SW 1271 (cell line): ENCODE measurements at places on chromosomes 3 and 15.

GRCh38 chr3:117409701-117410459, 700.3 kb downstream of the TUSC7 start:
- DNase-seq, result no peak

GRCh38 chr3:78647726-78648125, 1120.1 kb downstream of the ROBO1 start:
- no peak for DNase-seq

DNA sequence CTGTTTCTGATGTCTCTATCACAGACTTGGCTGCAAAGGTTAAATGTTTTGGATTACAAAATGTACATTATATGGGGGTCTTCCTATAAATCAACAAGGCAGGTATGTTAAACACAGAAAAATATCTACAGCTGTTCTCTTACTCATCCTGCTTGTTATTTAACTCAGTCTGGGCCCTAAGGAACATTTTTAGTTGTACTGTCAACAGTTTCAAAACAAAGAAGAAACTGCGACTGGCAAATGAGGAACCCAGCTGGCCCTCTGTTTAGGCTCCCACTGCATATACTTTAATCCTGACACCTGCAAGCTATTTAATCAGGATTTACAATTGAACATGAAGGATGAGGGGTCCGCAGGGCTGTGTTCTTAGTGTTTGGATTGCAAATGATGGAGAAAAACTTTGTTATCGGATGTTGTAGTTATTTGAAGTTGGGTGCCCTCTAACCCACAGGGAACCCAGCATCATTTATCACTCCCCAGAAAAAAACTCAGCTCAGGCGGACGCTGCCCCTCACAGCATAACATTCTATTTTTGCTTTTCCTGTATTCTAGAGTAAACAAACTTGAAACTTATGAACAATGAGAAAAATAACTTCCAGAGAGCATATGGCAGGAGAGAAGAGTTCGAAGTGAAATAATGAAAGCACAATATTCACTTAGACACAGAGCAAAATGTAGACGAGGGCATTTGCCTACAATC, 91.2 kb downstream of the POLR2M start:
- no peak for DNase-seq

GRCh38 chr3:127304121-127304744, 16.4 kb upstream of the PRR20G start:
- peak; percentile 68 for DNase-seq

DNA sequence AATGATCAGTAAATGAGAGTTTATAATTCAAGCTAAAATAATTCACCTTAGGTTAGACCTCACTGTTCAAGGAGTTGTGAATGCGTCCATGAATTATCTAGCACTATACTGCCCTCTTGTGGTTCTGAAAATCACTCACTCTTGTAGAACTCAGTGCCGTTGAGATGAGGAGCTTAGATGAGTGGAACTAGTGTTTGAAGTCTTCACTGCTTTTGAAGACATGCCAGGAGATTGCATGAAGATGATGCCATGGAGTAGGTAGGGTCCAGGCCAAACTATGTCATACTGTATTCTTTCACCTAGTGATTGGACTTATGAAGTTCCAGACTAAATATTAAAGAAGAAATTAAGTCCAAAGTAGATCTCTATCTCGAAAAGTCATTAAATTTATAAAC, 28.8 kb downstream of the LYSMD4 start:
- DNase-seq, result peak; percentile 38

DNA sequence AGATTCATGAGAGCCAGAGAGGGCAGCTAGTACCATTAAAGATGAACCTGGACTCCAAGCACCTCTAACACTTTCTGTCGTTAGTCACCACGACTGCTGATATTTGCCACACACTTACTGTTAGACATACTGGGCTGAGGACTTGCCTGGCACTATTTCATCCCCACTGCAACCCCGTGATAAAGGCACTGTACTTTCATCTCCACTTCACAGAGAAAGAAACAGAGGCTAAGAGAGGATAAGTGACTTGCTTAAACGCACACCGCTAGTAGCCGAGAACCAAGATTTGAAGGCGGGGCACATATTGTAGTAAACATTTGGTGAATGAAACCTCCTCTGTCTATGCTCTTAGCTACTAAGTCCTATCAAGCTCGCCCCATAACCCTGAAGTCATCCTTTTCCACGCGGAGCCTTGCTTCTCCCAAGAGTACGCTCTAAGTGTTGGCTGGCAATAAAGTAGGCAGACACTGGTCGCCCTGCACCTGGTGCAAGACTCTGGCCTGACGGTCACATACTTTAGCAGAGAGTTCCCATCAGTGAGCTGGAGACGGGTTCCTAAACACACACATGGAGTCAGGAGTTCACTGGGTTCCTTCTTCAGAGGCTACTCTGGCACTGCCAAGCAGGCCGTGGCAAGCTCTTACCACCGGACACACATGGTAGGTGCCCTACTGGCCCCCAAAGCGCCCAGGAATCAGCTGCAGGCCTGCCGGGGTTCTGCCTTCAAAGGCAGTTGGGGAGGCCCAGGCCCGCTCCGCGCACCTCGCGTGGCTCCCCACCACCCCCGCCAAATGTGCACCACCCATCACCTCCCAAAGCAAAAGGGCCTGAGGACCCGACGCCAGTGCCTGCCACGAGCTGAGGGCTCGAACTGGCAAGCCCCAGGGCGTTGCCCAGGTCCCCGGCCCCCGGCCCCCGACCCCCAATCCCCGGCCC, 951 bp downstream of the POMGNT2 start:
- no peak for DNase-seq

DNA sequence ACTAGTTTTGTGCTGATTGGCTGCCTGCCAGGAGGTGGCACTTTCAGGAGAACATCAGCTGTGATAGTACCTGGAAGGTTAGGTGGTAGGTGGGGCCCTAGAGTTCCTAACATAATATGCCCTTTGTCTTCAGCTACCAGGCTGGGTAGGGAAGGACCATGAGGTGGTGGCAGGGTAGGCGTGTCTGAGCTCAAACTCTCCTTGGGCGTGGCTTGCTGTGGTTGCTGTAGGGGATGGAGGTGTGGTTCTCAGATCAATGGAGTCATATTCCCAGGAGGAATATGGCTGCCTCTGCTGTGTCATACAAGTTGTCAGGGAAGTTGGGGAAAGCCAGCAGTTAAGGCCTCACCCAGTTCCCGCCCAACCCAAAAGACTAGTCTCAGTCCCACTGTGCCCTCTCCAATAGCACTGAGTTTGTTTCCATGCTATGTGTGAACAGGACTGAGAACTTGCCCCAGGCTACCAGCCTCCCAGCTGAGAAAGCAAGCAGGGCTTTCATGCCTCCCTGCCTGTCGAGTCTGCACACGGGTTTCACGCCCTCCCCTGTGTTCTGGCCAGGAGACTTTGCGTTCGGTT, 107.7 kb downstream of the CHCHD4 start:
- DNase-seq, result no peak

DNA sequence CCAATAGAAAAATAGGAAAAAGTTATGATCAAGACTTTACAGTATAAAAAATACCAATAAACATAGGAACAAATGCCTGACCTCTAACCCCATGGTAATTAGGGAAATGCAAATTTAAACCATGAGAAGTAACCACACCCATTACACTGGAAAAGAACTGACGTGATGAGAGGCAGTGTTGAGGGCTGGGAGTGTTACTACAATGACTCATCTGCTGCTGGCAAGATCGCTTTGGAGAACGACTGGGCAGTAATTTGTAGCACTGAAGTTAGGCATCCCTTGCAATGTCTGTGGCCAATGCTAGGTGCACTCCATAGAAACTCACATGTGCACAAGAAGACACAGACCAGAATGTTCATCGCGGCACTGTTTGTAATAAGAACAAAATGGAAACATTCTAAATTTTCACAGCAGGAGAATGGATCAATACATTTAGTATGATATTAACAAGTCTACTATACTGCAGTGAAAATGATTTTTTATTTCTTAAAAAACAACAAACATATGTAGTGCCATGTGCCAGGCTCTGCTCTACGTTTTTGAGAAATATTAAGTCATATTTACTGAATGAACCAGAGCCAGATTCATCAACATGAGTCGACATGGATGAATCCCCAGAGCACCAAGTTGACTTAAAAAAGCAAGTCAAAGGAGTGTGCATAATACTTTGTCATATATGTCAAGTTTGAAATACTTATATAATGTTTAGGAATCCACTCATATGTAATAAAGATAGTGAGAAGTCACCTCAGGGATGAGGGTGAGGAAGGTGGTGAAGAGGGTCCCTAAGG, 37.6 kb upstream of the EPHB3 start:
- no peak for DNase-seq

DNA sequence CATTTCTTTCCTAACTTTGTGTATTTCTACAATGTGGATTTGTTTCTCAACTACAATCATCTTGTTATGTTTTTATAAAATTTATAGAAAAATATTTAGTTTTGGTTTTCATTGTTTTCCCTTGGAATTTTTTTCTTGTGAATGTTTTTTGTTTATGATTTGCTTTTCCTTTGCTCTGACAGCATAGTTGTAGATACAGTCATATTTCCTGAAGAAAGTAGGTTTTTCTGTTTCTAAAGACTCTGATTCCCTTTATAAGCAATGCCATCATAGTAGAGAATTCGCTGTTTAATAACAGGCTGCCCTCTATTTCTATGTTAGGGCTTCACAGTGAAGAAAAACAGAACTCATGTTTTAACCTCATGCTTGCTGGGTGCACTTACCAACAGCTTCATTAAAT, 482.3 kb downstream of the ZBBX start:
- DNase-seq, result no peak

DNA sequence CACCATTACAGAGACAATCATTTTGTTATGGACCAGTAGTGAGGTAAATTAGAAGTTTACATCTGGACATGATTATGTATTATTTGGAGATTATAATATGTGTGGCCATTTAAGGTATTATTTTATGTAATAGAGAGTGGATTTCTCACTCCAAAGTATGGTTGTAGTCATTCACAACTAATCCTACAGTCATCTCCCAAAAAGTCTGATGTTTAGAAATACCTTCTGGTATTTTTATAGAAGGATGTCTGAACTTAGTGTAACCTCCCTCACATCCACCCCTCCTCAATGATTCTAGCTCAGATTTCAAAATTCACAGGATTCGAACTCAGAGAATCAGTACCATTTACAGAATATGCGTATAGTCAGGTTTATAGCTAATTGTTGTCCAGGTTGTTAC, 346.6 kb upstream of the MEIS2 start:
- DNase-seq, result no peak

GRCh38 chr3:30438126-30438525, 168.3 kb upstream of the TGFBR2 start:
- no peak for DNase-seq

DNA sequence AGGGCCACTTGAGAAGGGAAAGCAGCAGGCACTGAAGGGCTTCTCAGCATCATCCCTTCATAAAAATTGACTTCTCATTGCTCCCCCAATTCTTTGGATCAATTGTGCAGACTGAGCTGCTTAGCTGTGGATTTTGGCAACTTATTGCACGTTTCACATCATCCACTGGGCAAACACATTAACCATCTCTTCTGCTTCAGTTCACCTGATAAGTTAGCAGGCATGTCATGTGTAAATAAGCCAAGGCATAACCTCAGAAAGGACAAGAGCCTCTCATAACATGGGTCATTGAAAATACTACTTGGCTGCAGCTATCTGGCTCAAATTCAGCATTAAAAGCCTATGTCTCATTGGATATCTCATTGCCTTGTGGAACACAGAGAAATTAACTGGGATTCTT, 366.5 kb downstream of the LRRC3B start:
- DNase-seq, result no peak

DNA sequence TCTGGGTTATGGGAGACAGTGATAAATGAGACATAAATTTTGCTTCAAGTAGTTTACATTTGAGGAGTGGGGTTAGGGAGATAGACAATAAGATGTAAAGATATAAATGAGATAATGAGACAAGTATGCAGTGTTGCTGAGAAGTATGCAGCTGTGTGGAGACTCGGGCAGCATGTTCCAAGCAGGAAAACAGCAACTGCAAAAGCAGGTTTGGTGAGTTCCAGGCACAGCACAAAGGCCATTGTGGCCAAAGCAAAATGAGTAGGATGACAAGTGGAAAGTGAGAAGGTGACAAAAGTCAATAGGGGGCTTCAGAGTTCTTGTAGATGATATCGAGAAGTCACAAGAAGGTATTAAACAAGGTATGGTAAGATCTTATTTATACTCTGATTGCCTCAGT, 259.1 kb upstream of the PEX5L start:
- DNase-seq, result no peak

DNA sequence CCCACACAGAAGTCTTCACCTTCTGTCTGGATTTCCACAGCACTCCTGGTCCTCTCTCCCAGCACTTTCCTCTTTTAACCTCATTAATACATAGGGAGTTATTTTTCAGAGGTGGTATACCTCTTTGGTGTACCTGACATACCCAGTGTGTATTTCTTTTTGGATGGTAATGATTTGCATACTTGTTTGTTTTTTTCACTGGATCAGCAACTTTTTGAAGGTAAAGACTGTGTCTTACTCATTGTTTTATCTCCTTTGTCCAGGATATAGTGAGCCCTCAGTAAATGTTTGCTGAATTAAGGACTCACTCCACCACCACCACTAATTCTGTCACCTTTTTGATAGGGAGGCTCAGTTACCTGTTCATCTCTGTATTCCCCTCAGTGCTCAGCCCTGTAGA, 52.1 kb downstream of the SACM1L start:
- DNase-seq, result no peak

DNA sequence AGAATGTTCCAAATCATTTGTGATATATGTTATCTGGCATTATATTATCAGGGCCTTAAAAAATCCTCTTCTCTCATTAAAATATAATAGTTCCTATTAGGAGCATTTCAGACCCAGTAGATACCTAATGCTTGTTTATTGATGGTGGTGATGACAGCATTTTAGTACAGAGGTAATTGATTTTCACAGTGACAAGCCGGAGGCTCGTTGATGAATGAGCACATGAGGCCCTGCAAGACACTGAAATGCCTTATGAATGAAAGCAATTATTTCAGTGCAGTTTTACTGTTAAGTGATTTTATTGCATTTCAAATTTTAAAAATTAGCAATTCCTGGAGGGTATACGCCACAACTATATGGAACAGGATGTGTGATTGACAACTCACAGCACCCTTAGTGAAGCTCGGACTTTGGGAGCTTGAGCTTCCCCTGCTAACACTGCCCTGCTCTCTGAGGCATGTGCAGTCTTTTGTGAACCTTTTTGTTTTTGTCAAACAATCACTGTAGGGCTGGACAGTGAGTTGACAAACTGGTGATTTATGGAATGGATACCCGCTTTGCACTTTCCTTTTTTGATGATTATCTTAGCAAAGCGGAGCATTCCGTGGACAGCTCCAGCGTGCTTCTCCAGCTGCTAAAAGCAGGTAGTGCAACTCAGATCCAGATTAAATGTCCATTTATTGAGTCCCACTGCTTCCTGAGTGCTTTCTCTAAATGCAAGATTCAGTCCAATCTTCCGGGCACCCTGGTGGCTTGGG, 187.0 kb upstream of the ATP10A start:
- no peak for DNase-seq

DNA sequence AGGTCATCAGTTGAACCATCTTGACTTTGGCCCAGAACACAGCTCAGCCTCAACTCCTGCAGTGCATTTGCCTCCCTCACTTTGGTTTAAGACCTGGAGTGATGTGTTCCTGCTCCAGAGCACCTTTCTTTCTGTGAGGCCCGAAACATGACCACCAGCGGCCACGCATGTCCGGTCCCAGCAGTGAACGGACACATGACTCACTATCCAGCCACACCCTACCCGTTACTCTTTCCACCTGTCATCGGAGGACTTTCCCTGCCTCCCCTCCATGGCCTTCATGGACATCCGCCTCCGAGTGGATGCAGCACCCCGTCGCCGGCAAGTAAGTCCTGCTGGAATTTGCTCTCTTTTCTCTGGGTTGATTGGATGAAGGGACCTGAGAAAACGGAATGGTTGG, 253.8 kb upstream of the RARB start:
- no peak for DNase-seq
